Mammary epithelial cell (primary cell): ENCODE measurements at places on chromosomes 4 and X. TPM values are rescaled to one million over a fixed set of nuclear protein-coding genes. Genes with fewer than 3 reads are reported as not detected.

DNA sequence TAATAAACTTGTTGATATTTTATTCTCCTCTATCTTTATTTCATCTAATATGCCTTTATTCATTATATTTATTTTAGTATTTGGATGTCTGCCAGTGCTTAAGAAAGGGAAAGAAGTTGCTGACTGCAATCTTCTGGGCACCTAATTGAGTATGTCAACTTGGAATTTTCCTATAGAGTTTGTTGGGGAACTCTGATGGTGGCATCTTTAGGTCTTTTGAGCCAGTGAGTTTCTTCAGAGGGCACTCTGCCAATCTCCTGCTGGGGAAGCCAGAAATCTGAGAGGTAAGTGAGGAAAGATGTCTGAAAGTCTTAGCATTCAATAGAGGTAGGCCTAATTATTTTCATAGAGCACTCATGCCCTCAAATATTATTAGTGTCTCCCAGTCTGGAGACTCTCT, 475.0 kb downstream of the GABRG1 start:
- DNase-seq, result no peak

- peak; percentile 56 for DNase-seq
These were observed 23.3 kb downstream of the TLR8 start for GRCh38 chrX:12929701-12930100.

DNA sequence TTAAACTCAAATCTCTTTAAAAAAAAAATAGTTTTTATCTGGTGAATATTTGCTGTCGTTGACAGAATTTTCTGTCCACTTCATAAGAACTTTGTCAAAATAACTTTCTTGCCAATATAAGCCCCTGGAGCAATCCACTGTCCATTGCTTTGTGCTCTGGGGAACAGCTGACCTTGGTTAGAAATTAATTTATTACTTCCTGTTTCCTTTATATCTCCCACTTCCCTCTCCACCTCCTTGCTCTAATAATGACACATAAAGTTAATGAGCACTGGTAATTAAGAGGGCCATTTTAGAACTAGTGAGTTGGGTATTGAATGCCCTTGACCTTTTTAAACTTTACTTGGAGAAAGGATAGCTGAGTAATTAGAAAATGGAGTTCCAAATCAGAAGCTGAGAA, 151.3 kb upstream of the LEF1 start:
- no peak for DNase-seq

GRCh38 chrX:117376460-117376859, 740.1 kb downstream of the KLHL13 start:
- peak; percentile 20 for DNase-seq

DNA sequence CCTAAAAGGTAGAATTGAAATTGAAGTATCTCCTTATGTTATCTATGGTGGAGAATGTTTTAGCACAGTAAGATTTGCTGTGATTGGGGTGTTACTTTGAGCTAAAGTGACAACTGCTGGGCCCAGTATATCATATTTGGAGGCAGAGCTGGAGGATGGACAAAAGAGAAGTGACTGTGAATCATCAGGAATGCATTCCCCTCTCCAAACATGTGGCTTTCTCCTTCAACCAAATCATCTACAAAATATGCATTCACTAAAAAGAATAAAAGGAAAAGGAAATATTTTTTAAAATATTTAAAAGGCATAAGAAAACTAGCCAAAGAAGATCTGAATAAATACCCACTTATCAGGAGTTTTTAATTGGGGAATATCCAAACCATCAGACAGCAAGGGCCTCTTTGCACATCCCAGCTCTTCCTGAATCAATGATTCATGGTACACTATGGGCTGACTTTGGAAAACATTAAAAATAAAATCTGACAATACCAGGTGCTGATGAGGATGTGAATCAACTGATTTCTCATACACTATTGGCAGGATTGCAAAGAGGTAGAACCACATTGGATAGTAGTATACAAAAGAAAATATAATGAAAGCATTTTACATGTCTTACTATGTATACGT, 671.7 kb upstream of the NR3C2 start:
- peak; percentile 28 for DNase-seq

DNA sequence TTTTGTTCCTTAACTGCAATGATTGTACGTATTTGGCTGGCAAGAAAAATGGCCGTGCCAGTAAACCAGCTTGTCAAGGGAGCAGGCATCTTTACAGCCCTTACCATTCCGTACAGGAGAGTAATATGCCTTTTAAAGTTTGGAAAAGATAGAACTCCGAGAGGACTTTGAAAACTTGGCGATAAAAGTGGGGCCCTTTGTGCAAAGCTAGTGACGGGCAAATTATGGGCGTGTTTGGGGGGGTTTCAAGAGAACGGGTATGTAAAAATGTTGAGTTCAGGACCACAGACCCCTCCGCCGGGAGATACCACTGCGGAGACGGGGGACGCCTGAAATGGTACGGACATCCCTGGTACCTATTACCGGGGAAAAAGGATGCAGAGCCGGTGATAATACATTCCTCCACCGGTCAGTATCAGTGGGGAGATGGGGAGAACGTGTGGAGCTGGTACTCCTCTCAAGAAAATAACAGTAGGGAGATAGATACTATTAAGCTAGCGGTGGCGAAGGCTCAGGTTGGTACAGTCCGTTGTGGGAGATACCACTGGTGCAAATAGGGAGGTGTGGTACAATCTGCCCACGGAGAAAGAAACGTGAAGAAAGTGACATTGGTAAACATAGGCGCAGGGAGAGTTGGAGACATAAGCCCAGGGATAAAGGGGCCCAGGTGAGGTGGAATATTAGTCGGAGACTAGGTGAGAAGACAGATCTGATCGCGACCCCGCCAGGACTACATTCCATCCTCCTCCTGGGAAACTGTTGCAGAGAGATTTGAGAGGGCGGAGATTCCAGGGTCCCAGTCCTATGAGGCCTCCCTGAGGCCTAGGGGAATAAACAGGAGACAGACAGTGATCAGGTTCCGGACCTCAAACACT, 14.5 kb downstream of the SPACA5 start:
- peak; percentile 76 for DNase-seq

- DNase-seq, result no peak
These were observed 74.3 kb downstream of the CAMK2D start for GRCh38 chr4:113687067-113687718.

- no peak for DNase-seq
These were observed 3.1 kb downstream of the CCDC120 start for GRCh38 chrX:49061916-49062315.

- no peak for DNase-seq
These were observed 7.6 kb upstream of the HTRA3 start for GRCh38 chr4:8261851-8262535.

GRCh38 chr4:156896527-156896926, 75.1 kb downstream of the PDGFC start:
- DNase-seq, result no peak

DNA sequence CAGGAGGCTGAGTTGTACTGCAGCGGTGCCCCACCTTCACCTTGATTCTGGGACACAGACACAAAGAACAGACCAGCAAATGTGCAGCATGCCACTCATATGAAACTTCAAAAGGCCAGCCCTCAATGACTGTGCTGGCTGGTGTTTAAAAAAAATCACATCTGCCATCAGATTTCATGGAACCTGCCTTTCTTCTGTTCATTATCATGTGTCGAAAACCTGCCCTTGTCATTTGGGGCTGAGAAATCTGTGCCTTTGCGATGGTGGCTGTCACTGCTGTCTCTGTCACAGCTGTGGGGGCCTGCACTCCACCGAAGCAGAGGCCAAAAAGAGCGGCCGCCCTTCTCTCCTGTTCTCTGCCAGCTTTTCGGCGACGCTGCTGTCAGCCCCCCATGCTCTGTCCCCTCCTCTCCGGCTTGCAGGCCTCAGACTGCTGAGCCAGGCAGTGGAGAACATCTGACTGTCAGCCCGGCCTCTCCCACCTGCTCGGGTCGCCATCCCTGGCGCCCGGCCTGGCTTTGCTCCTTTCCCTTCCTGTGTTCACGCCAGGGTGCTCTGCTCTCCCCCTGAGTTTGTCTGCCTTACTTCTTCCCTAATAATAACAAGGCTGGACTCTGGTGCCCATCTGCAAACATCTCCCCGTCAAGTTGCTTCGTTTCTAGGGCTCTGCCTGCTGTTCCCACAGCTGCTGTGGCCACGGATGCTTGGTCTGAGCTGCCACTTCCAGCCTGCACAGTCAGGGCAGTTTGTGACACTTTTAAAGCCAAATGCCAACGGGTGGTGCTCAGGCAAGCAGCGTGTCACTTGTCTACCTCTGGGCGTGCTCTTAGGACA, 355.2 kb downstream of the UNC5C start:
- DNase-seq, result no peak

DNA sequence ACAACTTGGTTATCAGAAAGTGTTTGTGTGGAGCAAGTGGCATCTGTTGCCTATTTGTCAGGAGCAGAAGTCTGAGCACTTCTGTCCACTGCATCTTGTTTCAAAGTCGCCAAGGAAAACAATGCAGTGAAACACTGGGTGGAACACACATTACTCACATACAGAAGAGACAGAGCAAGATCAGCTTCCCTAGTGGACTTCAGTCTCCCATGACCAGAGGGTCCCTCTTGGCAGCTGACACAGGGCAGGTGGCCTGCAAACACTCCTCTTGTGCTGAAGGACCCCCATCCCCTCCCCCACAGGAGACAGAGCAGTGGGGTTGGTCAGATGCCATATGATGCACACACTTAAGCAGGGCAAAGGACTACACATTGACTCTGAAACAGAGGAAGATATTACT, 3.6 kb upstream of the BBS12 start:
- DNase-seq, result no peak

DNA sequence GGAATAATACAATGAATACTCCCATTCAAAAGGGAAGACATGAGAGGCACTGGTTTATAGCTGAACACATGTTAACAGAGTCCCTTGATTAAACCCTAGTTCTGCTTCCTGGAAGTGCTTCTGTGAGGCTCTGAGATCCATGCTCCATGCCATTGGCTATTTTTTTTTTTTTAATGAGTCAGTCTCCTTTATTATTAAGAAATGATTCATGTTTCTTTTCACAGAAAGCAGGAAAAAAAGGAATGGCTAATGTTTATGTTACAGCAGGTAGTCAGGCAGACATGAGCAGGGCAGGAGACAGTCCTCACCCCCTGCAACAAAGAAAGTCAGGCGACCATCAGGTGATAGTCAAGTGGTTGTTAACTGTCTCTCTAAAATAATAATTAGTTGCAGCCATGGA, 598.7 kb downstream of the EPHA5 start:
- peak; percentile 4 for DNase-seq

- no peak for DNase-seq
These were observed 693 bp downstream of the COL4A6 start for GRCh38 chrX:108437349-108438109.

GRCh38 chr4:132737344-132737743, 411.8 kb upstream of the PCDH10 start:
- DNase-seq, result no peak

DNA sequence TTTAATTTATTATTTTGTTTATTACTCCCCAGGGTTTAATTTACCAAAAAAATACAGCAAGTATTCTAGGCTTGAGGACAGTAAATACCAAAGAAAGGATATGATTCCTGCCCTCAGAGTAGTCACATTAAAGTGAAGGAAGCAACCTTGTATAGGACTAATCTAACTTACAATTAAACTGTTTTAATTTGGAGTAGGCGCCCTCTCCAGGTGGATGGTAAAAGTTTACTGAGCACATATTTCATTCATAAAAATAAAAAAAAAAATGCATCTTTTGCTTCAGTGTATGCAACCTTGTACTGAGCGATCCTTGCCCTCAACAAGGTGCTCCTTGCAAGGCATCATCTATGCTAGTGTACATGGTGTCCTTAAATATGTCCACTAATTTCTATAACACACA, 72.0 kb upstream of the MAGEB16 start:
- DNase-seq, result peak; percentile 9

GRCh38 chrX:133314281-133314680, 96.1 kb upstream of the TFDP3 start:
- no peak for DNase-seq

DNA sequence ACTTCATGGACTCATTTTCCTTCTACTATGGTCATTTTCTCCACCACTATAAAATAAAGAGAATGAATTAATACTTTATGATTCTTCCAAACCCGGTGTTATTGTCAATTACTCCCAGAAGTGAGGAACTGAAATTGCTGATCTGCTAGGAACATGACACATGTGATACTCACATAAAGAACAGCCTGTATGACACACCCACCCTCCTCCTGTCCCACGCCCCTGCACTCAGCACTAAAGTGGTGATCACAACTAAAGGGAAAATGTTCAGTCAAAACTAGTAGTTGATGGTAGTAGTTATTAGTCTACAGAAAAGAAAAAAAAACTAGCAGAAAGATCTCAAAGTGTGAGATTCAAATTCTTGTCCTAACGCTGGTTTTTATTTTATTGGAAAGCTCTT, 1508.3 kb downstream of the RAPGEF2 start:
- no peak for DNase-seq

GRCh38 chr4:188680004-188680666, 540.9 kb downstream of the TRIML1 start:
- DNase-seq, result no peak

- no peak for DNase-seq
These were observed 99.4 kb upstream of the MAB21L2 start for GRCh38 chr4:150482581-150482980.

DNA sequence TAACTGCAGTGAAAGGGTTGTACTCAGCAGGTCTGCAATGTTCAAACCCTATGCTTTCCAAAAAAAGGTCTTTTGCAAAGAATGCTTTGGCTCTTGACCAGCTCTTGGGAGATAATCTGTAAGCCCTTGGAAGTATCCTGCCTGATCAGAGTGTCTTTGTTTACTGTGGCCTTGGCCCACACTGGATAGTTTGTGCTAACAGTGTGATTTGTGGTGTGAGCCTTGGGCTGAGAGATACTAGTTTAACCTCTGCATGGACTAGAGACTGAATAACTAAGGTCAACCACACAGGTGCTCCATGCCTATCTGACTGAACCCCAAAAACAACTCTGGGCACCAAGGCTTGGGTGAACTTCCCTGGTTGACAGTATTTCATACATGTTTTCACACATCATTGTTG, 3.6 kb upstream of the MAGED1 start:
- no peak for DNase-seq

The GAGE12E gene
- total RNA-seq, result not detected in 2 replicates

The SHROOM2 gene
- 2.4 and 9.7 TPM in 2 replicates for total RNA-seq

The CT83 gene
- total RNA-seq, result not detected in 2 replicates

The PLP1 gene
- total RNA-seq, result not detected in 2 replicates

The SOX3 gene
- total RNA-seq, result not detected in 2 replicates

The SOWAHB gene
- 8.3 TPM for total RNA-seq

The ACE2 gene
- total RNA-seq, result 0.17 TPM

The RNF150 gene
- 5.0 TPM for total RNA-seq

The RAB39B gene
- total RNA-seq, result 2.7 TPM

The VCX gene
- not detected for total RNA-seq

The GSX2 gene
- 0.27 TPM in 1 of 2 replicates, not detected in the other for total RNA-seq

The FAM236A gene
- not detected in 2 replicates for total RNA-seq

The TLL1 gene
- total RNA-seq, result 21.2 TPM

The PNCK gene
- 1.5 and 1.7 TPM in 2 replicates for total RNA-seq

The IQSEC2 gene
- total RNA-seq, result 12.0 TPM

The SLC26A1 gene
- total RNA-seq, result not detected in 2 replicates

The NUDT9 gene
- 11.0 TPM for total RNA-seq

The ASB5 gene
- not detected for total RNA-seq
